ENCODE measurements at places on chromosomes 1 and 21.

GRCh38 chr1:31535561-31535960, 40.8 kb upstream of the TINAGL1 start:
- no peak for DNase-seq

DNA sequence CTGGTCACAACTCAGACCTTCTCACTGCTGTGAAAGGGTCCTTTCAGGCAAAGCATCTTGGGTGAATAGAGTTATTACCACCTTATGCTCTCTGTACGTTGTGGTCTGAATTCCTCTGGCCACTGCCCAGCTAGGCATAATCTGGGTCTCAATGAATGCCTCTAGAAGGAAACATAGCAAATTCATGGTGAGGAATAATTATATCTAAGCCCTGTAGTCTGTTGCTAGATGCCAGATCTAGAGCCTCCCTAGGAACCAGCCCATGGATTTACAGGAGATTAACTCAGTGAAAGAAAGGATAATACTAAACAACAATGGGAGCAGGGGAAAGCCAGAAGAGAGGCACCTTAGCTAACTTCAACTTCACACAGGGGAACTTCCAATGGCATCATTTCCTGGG, 2.4 kb upstream of the COL11A1 start:
- DNase-seq: no peak

DNA sequence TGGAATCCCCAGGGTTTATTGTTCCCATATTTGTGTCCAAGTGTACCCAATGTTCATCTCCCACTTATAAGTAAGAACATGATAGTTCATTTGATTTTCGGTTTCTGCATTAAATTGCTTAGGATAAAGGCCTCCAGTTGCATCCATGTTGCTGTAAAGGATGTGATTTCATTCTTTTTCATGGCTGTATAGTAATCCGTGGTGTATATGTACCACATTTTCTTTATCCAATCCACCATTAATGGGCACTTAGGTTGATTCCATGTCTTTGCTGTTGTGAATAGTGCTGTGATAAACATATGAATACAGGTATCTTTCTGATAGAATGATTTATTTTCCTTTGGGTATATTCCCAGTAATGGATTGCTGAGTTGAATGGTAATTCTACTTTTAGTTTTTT, 20.0 kb upstream of the BATF3 start:
- DNase-seq: no peak

GRCh38 chr1:8460784-8461183, 142.9 kb downstream of the SLC45A1 start:
- DNase-seq: no peak

GRCh38 chr1:214314178-214314843, 33.4 kb downstream of the SMYD2 start:
- no peak for DNase-seq

DNA sequence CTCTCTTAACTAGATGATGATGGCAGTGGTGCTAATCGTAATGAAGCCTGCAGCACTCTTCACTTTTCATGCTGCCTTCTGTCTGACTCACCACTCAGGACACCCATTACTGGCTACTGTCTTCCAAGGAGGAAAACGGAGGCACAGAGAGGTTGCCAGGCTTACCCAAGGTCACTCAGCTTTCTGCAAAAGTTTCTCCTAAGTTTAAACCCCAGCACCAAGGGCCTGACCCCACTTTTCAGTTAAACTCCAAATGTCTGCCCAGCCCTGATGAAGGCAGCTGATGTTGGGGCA, 78.1 kb upstream of the RUNX3 start:
- DNase-seq: no peak

- no peak for DNase-seq
Observed at GRCh38 chr1:221188458-221188857, 309.2 kb downstream of the HLX start.

- DNase-seq: peak; percentile 7
Observed at GRCh38 chr1:43565600-43566360, 35.1 kb downstream of the PTPRF start.

GRCh38 chr1:1253972-1254666, 7.6 kb upstream of the C1QTNF12 start:
- no peak for DNase-seq

- no peak for DNase-seq
Observed at GRCh38 chr1:206635978-206636345, 626 bp downstream of the DYRK3 start.

GRCh38 chr1:156417401-156418020, 48.5 kb downstream of the RHBG start:
- DNase-seq: no peak

GRCh38 chr1:107405236-107405635, 264.4 kb downstream of the NTNG1 start:
- DNase-seq: no peak
